ENCODE measurements at places on chromosomes 5 and 9. TPM values are rescaled to one million over a fixed set of nuclear protein-coding genes. Genes with fewer than 3 reads are reported as not detected.

The PLK2 gene
- total RNA-seq = 13.0 TPM

The CDC25C gene
- total RNA-seq = 4.1 TPM

The KIF20A gene
- total RNA-seq = 2.8 TPM

The C9orf153 gene
- not detected for total RNA-seq

The CDC37L1 gene
- 13.9 TPM for total RNA-seq
